ENCODE measurements at places on chromosomes 16 and 17. TPM values are rescaled to one million over a fixed set of nuclear protein-coding genes. Genes with fewer than 3 reads are reported as not detected.

Gene LYRM9
- 9.8 TPM for total RNA-seq

Gene CLEC18C
- 1.3 TPM for total RNA-seq

DNA sequence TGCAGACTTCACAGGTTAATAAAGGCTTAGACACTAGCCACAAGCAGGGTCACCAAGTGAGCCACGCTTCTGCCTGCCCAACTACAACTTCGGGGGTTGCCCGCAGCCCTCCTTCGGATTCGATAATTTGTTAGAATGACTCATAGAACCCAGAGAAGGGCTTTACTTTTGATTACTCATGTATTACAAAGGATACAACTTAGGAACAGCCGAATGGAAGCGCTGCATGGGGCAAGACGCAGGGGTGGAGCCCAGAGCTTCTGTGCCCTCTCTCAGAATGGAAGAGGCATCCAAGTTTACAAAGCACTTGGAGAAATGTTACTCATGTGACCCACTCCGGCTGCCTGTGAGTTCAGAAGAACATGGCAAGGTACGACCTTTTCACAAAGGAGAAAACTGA lies 7.5 kb upstream of the CDH5 start:
- no peak for DNase-seq
- no peak overlapping the region for H3K4me3 ChIP-seq
- H3K27ac ChIP-seq = no peak overlapping the region
- no peaks in the 10 kb centered on the region for H3K4me1 ChIP-seq
- H3K27me3 ChIP-seq = no peaks in the 10 kb centered on the region
- H3K36me3 ChIP-seq = no peaks in the 10 kb centered on the region

- no peak for DNase-seq
- no peak overlapping the region for H3K27ac ChIP-seq
- H3K27me3 ChIP-seq = no peaks in the 10 kb centered on the region
- no peaks in the 10 kb centered on the region for H3K4me1 ChIP-seq
- no peak overlapping the region for H3K4me3 ChIP-seq
Observed at GRCh38 chr16:14362774-14363371, 267.2 kb downstream of the PARN start.

DNA sequence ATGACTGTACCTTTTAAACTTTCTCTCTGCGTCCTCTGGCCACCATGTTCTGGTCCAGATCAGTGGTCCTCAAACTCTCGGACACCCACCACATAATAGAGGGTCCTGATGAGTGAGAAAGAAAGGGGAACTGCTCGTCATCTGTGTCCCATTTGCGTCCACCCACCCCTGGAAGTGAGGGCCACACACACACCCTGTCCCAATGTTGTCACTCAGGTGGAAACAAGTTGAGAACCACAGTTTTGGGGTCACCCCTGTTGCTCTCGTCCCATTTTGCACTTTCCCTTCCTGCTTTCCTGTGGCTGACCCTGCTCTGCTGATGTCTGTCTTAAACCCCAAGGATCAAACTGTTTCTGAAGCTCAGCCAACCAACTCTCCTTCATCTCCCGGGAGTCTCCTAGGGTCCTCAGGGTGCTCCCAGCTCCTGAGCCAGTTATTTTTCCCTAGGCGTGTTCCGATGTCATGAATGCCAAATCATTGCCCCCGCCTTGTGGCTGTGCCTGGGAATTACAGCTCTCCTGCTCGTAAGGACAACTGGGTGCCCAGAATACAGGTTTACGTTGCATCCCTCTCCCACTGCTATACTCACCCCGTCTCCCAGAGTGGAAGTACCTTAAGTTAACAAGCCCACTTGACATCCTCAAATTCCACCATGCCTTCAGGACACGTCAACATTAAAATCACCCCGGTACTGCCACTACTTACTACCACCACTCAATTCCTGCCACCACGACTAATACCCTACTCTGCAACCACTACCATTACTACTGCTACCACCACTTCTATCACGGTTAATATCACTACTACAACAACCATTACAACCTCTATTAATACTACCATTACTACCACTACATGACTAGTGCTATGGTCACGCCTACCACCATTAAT lies 26.0 kb upstream of the HNF1B start:
- H3K27ac ChIP-seq = no peak overlapping the region
- H3K27me3 ChIP-seq = no peaks in the 10 kb centered on the region

DNA sequence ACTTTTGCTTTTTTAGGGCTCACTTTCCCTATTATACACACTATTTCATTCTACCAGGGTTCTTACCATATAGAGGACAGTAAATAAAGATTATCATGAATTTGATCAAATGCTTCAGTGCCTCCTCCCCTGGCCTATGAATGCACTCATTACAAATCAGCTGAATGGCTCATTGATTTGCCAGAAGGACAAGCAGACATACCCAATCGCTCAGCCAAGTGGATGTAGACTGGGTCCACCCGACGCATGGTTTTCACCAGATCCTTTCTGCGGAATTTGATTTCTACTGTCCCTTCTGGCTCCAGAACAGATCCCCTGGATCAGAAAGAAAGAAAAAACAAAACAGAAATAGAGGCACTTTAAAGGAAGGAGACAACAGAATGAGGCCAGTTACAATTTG lies 162.6 kb downstream of the AATF start:
- H3K27me3 ChIP-seq = no peaks in the 10 kb centered on the region
- H3K36me3 ChIP-seq = peaks cover 3% of the 10 kb centered on the region
- no peak overlapping the region for H3K27ac ChIP-seq
- no peak overlapping the region for H3K4me3 ChIP-seq
- H3K4me1 ChIP-seq = no peaks in the 10 kb centered on the region
- no peak for DNase-seq

DNA sequence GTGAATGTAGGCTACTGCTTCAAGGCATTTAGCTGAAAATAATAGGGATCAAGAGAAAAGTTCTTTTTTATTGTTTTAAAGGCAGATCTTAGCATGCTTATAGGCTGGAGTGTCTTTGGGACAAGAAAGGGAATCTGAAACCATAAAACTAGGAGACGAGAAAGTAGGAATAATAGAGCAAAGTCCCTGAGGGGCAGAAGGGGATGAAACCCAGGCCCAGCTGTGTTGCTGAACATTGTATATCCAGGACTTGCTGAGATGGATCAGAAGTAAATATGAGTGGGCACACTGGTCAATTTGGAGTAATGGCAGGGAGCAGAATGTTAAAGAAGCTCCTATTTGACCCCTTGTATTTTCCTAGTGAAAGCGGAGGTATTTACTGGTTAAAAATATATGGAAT lies 9.3 kb downstream of the ZNF689 start:
- no peak overlapping the region for H3K27ac ChIP-seq
- H3K4me1 ChIP-seq = no peaks in the 10 kb centered on the region

GRCh38 chr17:27895940-27896535 lies 2.9 kb upstream of the LYRM9 start:
- no peaks in the 10 kb centered on the region for H3K4me1 ChIP-seq
- no peak for DNase-seq
- H3K27ac ChIP-seq = no peak overlapping the region
- H3K27me3 ChIP-seq = no peaks in the 10 kb centered on the region
- no peak overlapping the region for H3K4me3 ChIP-seq

GRCh38 chr17:29616300-29617048 lies 6.2 kb downstream of the CORO6 start:
- H3K36me3 ChIP-seq = no peaks in the 10 kb centered on the region
- DNase-seq = no peak
- H3K27me3 ChIP-seq = no peaks in the 10 kb centered on the region
- no peak overlapping the region for H3K27ac ChIP-seq

DNA sequence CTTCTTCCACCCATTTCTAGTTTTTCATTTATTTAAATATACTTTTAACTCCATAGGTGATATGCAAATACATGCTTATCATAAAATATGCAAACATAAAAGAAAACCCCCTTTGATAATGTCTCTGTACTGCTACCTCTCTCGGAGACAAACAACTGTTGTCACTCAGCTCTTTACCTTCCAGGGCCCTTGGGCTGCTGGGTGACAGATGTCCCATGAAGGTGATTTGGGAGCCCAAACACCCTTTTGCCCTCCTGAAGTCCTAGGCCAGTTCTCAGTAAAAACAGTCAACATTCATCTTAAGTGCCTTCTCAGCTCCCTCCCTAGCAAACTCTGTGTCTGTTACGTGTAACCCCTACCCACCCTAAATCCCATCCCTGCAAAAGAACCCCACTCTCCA lies 37.5 kb downstream of the CHD9 start:
- no peak overlapping the region for H3K27ac ChIP-seq
- H3K4me1 ChIP-seq = peaks cover 8% of the 10 kb centered on the region
- no peaks in the 10 kb centered on the region for H3K36me3 ChIP-seq
- no peak overlapping the region for H3K4me3 ChIP-seq
- H3K27me3 ChIP-seq = no peaks in the 10 kb centered on the region

- no peak overlapping the region for H3K4me3 ChIP-seq
- DNase-seq = no peak
- no peak overlapping the region for H3K27ac ChIP-seq
- no peaks in the 10 kb centered on the region for H3K4me1 ChIP-seq
- H3K27me3 ChIP-seq = no peaks in the 10 kb centered on the region
Observed at GRCh38 chr17:73419881-73420280, 108.1 kb upstream of the CDC42EP4 start.

Data from aorta (tissue), 5 donors.